ENCODE measurements at places on chromosomes 6 and 20.

GRCh38 chr6:13427801-13428582 lies 59.4 kb downstream of the GFOD1 start:
- no peak for DNase-seq

GRCh38 chr6:131065112-131065823 lies 2.2 kb upstream of the EPB41L2 start:
- DNase-seq, result no peak

GRCh38 chr20:25402583-25402982 lies 4.9 kb upstream of the GINS1 start:
- DNase-seq, result no peak

DNA sequence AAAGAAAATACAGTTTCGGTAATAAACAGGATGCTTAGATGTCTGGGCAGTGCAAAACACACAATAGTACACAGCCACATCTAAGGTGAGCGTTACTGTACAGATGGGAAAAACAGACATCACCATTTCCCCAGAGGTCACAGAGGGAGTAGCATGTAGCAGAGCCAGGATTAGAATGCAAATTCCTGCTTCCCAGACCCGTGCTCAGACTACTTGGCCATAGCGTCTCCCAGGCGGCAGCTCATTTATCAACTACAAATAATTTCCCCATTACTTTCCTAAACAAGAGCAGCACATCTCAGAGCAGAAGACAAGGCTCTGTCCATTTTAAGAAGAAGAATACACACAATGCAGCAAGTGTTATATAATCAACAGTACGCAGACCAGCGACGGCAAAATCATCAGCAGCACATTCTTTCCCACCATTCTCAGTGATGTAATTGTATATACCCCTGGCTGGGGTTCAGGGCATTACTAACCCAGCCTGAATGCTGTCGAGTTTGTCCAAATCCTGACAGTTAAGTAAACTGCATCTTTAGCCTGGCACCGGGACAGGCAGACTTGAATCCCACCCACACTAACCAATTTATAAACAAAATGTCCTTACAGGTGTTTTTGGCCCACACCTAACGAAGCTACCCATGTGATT lies 61.9 kb downstream of the CNKSR3 start:
- no peak for DNase-seq

- no peak for DNase-seq
Observed at GRCh38 chr20:57006411-57007170, 259.9 kb downstream of the BMP7 start.

- DNase-seq, result no peak
Observed at GRCh38 chr6:38216451-38216850, 396.9 kb downstream of the ZFAND3 start.

- no peak for DNase-seq
Observed at GRCh38 chr6:54515013-54515412, 206.8 kb downstream of the TINAG start.

- no peak for DNase-seq
Observed at GRCh38 chr20:54385746-54386145, 89.6 kb upstream of the DOK5 start.

- no peak for DNase-seq
Observed at GRCh38 chr6:87027021-87027420, 67.9 kb downstream of the CGA start.
